ENCODE measurements at places on chromosomes 2 and 18.

DNA sequence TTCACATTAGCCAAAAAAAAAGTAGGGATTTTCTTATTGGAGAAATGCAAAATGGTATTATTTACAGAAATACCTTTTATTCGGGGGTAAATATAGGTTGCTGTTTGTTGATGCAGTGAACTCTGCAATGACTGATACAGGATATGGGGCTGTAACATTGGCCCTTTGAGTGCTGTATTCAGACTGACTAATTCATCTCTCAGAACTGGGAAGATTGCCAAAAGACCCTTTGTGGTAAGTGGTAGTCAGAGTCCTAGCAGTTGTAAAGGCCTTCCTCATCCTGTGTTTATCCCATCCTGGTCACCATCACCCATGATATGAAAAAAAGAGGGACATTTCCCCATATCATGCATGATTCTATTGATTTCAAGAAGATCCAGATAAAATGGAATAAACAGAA, 14.0 kb upstream of the DCC start:
- H3K4me1 ChIP-seq = no peaks in the 10 kb centered on the region
- no peak overlapping the region for H3K27ac ChIP-seq
- no peaks in the 10 kb centered on the region for H3K27me3 ChIP-seq

DNA sequence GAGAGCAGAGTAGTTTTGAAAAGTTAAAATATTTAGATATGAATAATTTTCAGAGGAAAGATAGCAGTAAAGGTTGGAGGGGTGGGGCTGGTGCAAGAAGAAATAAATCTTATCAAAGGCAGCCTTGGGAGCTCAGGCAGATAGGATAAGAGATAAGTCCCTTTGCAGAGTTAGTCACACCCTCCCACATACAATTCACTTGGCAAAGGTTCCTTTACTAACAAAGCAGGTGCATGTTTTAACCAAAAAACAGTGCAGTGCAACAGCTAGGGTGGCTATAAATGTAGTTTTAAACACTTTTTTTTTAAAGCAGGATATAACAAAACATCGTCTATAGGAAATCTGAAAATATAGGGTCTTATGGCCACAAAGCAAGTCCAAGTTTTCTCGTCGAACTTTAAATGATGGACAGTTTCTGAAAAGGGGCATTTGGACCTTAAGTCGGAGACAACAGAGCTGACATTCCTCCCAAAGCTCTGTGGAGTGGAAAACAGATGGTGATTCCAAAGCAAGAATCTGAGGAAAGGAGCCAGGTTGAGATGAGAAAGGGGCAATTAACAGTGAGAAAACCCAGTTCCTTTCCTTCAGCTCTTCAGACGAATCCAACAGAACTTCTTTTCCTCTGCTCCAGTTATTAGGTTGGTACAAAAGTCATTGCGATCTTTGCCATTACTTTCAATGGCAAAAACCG, 53.0 kb downstream of the EPHA4 start:
- no peaks in the 10 kb centered on the region for H3K36me3 ChIP-seq
- peaks cover 6% of the 10 kb centered on the region for H3K4me1 ChIP-seq
- no peak for DNase-seq
- H3K27me3 ChIP-seq = no peaks in the 10 kb centered on the region
- no peak overlapping the region for H3K4me3 ChIP-seq

GRCh38 chr2:216849987-216850386, 9.9 kb downstream of the TNP1 start:
- H3K4me3 ChIP-seq = no peak overlapping the region
- no peaks in the 10 kb centered on the region for H3K36me3 ChIP-seq
- no peaks in the 10 kb centered on the region for H3K4me1 ChIP-seq
- H3K27ac ChIP-seq = no peak overlapping the region
- no peak for DNase-seq
- H3K27me3 ChIP-seq = no peaks in the 10 kb centered on the region

- H3K27me3 ChIP-seq = no peaks in the 10 kb centered on the region
- H3K36me3 ChIP-seq = no peaks in the 10 kb centered on the region
- H3K4me1 ChIP-seq = no peaks in the 10 kb centered on the region
- no peak overlapping the region for H3K4me3 ChIP-seq
- no peak overlapping the region for H3K27ac ChIP-seq
Measured at GRCh38 chr2:217166241-217166850, 306.5 kb upstream of the TNP1 start.

DNA sequence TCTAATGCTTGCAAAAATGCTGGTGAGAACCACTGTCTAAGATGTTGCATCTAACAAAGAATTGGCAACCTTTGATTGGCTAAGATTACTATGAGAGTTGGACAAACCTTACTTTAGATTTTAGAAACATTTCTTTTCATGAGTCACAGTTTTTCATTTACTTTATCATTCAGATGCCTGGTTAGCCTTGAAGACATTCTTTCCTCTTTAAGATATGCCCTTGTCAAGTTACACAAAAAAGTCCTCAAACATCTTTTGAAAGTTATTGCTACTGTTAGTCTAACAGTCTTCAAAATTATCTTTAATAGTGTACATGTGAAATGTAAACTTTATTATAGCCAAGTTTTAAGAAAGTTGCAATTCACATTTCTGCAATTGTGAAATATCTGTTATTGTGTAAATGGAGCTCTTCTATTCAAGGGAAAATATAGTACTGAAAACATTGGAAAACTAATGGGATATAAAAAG, 276.3 kb downstream of the RND3 start:
- no peaks in the 10 kb centered on the region for H3K27me3 ChIP-seq
- peaks cover 23% of the 10 kb centered on the region for H3K4me1 ChIP-seq
- no peak overlapping the region for H3K27ac ChIP-seq
- no peak overlapping the region for H3K4me3 ChIP-seq

GRCh38 chr2:14635391-14635871, 2.9 kb downstream of the LRATD1 start:
- H3K27ac ChIP-seq = peak overlapping the region; percentile 86
- DNase-seq = no peak
- no peaks in the 10 kb centered on the region for H3K4me1 ChIP-seq
- H3K4me3 ChIP-seq = peak overlapping the region; percentile 71
- no peaks in the 10 kb centered on the region for H3K27me3 ChIP-seq

GRCh38 chr2:132632000-132632649, 37.9 kb downstream of the LYPD1 start:
- no peak overlapping the region for H3K4me3 ChIP-seq
- no peaks in the 10 kb centered on the region for H3K27me3 ChIP-seq
- H3K4me1 ChIP-seq = no peaks in the 10 kb centered on the region
- no peak overlapping the region for H3K27ac ChIP-seq
- DNase-seq = no peak

DNA sequence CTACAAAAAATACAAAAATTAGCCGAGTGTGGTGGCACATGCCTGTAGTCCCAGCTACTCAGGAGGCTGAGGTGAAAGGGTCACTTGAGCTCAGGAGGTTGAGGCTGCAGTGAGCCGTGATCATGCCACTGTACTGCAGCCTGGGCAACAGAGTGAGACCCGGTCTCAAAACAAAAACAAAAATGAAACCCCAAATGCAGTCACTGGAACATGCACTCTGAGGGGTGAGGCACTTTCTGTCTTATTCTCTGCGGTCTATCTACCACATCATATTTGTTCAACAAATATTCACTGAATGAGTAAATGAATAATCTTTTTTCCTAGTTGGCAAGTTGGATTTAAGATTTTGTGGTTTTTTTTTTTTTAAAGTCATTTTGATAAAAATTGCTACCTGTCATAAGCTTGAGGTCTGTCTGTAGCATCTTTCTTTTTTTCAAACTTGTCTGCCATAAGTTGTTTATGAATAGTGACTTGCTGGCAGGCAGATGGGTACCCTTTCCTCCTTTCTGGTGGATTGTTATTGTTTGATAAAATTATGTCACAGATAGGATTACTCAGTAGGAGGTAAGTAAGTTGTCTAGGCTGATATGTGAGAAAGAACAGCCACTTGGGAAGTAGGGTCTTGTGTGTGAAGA, 11.8 kb downstream of the CHRNA1 start:
- no peak for DNase-seq
- no peaks in the 10 kb centered on the region for H3K4me1 ChIP-seq
- H3K27me3 ChIP-seq = no peaks in the 10 kb centered on the region
- H3K36me3 ChIP-seq = no peaks in the 10 kb centered on the region
- no peak overlapping the region for H3K27ac ChIP-seq

DNA sequence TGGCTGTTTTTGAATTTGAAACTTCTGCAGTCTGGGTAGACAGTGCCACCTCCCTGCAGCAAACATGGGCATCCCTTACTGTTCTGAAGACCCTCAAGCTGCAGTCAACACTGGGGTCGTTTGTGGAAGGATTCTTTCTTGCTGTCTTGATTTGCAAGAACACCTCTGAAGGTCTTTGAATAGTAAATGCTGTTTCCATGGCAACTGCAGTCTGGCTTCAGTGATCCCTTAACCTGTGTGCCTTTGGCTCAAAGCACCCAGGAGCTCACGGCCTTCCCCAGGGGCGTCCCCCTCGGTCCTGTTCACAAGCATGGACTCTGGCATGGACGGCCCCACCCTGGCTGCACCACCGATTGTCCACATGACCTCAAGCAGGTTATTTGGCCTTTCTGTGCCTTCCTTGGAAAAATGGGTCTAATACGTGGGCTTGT, 38.3 kb downstream of the LRRFIP1 start:
- no peak overlapping the region for H3K27ac ChIP-seq
- no peak for DNase-seq
- peaks cover 29% of the 10 kb centered on the region for H3K4me1 ChIP-seq
- no peaks in the 10 kb centered on the region for H3K27me3 ChIP-seq
- H3K4me3 ChIP-seq = no peak overlapping the region

GRCh38 chr2:208320686-208321085, 54.6 kb downstream of the PIKFYVE start:
- H3K27ac ChIP-seq = peak overlapping the region; percentile 87
- H3K4me3 ChIP-seq = peak overlapping the region; percentile 25
- peaks cover 3% of the 10 kb centered on the region for H3K4me1 ChIP-seq
- peaks cover 9% of the 10 kb centered on the region for H3K36me3 ChIP-seq
- peak; percentile 77 for DNase-seq

GRCh38 chr18:78778651-78779050, 201.0 kb upstream of the SALL3 start:
- no peak for DNase-seq
- no peaks in the 10 kb centered on the region for H3K4me1 ChIP-seq
- no peaks in the 10 kb centered on the region for H3K36me3 ChIP-seq
- no peak overlapping the region for H3K4me3 ChIP-seq

DNA sequence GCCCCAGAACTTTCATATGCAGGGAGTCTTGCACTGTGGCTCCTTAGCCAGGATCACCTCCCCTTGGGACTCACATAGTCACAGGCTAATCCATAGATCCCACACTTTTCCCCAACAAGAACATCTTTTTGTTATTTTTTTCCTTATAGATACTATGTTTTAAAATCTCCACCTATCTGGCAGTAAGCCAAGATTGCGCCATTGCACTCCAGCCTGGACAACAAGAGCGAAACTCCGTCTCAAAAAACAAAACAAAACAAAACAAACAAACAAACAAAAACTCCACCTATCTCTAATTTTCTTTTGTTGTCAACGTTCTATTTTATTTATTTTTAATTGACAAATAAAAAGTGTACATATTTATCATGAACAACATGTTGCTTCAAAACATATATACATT, 141.7 kb downstream of the PDE11A start:
- H3K4me1 ChIP-seq = no peaks in the 10 kb centered on the region
- DNase-seq = no peak
- H3K36me3 ChIP-seq = no peaks in the 10 kb centered on the region
- H3K27ac ChIP-seq = no peak overlapping the region
- H3K27me3 ChIP-seq = no peaks in the 10 kb centered on the region

DNA sequence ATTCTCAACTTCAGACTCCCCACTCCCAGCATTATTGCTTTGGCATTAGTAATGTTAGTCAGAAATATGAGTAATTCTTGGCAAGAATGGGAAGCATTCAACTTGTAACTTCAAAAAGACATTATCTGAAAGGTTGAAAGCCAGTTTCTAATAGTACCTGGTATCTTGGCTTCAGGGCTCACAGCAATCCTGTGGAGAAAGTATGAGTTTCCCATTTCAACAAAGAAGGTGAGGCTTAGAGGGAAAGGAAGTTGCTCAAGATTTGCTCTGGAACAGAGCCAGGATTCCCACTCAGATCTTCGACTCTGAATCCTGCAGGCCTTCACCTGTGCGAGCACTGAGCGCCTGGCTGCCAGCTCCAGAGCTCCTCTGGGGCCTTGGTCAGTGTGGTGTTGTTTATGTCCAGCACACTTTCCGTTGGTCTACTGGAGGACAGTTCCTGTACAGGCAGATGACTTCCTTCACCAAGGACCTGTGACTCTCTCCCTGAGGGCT, 136.1 kb downstream of the MCFD2 start:
- peaks cover 19% of the 10 kb centered on the region for H3K4me1 ChIP-seq
- H3K36me3 ChIP-seq = no peaks in the 10 kb centered on the region

All from ascending aorta (tissue), 2 donors.